ENCODE measurements at places on chromosomes 7 and 10. TPM values are rescaled to one million over a fixed set of nuclear protein-coding genes. Genes with fewer than 3 reads are reported as not detected.

GRCh38 chr10:103772096-103772845 is 83.1 kb downstream of the SH3PXD2A start:
- no peaks in the 10 kb centered on the region for H3K27me3 ChIP-seq
- no peaks in the 10 kb centered on the region for H3K36me3 ChIP-seq
- H3K4me3 ChIP-seq, result peak overlapping the region; percentile 19
- peaks cover 17% of the 10 kb centered on the region for H3K4me1 ChIP-seq
- peak; percentile 81 for DNase-seq

DNA sequence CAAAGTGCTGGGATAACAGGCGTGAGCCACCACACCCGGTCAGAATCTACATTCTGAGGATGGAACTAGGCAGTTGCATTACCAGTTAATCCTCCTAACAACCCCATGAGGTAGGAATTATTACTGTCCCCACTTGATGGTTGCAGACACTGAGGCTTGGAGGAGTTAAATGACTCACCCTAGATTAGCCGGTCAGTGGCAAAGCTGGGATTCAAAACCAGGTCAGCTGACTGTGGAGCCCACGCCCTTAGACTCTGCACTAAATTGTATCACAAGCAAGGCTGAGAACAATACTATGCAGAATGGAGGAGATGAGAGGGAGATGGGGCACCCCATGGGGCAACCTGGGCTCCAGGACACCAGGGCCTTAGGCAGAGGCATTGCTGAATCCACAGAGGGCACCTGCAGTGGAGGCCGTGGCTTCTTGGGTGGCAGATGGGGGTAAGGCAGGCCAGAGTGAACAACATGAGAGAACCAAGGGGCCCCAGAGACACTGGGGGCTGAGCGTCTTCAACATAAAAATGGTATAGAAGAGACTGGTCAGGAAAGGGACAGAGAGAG is 723.4 kb downstream of the PARD3 start:
- no peaks in the 10 kb centered on the region for H3K4me1 ChIP-seq
- H3K27ac ChIP-seq, result no peak overlapping the region
- H3K4me3 ChIP-seq, result no peak overlapping the region
- no peak for DNase-seq
- no peaks in the 10 kb centered on the region for H3K36me3 ChIP-seq

Gene ASB10
- 1.0 TPM for total RNA-seq

Gene CPXM2
- total RNA-seq, result 1.2 TPM

Gene SPDYE8
- total RNA-seq, result not detected

Gene LRMDA
- 6.2 TPM for total RNA-seq

Measured in cardiac muscle cell (in vitro differentiated cells and primary cell).